Hematopoietic multipotent progenitor cell treated with erythropoietin and hydrocortisone succinate and interleukin-3 and kit ligand, for 15 days (in vitro differentiated cells): ENCODE measurements at places on chromosomes 1 and 21.

GRCh38 chr1:160219062-160219929 is 14.1 kb downstream of the PEA15 start:
- no peak for DNase-seq

DNA sequence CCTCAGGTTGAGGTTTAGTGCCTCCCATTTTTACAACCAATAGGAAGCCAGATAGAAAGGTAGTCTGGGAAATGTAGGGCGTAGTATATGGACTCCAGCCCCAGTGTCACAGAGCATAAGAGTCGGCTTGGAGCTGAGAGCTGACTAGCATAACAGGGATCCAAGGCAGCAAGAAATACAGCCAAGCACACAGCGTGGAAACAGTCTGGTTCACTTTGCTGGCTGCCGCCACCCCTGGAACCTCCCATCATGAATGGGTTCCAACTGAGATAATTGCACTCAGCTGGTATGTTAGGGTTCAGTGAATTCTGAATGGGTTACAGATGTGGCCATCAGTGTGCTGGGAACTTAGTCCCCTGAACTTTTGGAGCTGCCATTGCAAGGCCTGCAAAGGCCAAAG is 76.7 kb upstream of the GPR88 start:
- DNase-seq = no peak

DNA sequence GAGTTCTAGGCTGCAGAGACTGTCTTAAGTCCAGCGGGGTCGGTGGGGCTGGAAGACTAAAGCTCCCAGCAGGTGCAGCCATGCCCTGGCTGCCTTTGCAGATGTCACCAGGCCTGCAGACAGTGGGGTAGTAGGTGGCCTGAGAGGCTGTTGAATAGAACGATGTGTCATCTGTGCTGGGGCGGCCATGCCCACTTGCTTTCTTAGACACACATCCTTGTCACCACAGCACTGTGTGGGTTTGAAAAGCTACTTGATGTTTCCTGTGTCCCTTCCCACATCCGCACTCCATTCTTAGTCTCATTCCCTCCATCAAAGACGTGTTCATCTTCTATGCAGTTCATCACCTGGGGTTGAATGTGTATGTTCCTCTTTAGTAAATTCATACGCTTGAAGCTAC is 184.5 kb upstream of the TMEM51 start:
- no peak for DNase-seq

- no peak for DNase-seq
Measured at GRCh38 chr21:45335761-45336534, 48.3 kb upstream of the POFUT2 start.

DNA sequence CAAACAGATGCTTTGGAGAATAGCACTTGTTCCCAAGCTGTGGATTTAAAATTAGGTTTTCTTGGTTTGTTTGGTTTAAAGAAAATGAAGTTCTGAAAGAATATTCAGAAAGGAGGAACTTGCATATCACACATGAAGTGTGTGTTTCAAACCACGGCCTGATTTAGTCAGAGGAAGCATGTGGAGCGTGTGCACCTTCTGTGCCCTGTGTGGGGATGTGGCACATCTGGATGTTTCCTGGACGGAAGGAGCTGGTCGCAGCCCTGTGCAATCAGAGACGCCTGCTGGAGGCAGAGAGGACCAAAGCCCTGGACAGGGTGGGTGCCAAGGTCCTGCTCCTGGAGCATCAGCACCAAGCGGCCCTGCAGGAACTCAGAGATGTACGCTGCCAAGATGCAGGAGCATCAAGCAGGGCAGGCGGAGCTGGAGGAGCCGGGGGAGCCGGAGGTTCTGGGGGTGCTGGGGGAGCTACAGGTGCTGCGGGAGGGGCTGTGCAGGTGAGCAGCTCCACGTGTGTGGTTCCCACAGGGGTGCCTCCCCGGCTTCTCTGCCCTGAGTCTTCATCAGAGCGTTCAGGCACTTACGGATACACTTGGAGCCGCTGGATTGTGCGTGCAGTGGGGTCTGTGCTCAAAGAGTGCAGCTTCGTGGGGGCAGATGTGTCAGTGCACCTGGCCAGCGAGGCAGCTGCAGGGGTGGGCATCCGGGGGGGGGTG is 45.7 kb downstream of the PCNT start:
- DNase-seq = no peak
